ENCODE measurements at places on chromosomes 16 and 17.

GRCh38 chr16:67730326-67730725, 11.2 kb upstream of the GFOD2 start:
- no peak for DNase-seq

DNA sequence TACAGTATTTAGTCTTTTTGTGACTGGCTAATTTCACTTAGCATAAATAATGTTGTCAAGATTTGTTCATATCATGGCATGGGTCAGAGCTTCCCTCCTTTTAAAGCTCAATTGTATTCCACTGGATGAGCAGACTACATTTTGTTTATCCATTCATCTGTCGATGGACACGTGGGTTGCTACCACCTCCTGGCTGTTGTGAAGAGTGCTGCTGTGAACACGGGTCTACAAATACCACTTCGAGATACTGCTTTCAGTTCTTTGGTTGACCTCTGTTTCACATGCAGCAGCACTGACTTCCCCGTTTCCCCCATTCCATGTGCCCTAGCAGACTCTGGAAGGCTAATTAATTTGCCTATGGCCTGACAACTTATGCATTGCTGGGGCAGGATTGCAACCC, 285.4 kb downstream of the SHISA9 start:
- no peak for DNase-seq

DNA sequence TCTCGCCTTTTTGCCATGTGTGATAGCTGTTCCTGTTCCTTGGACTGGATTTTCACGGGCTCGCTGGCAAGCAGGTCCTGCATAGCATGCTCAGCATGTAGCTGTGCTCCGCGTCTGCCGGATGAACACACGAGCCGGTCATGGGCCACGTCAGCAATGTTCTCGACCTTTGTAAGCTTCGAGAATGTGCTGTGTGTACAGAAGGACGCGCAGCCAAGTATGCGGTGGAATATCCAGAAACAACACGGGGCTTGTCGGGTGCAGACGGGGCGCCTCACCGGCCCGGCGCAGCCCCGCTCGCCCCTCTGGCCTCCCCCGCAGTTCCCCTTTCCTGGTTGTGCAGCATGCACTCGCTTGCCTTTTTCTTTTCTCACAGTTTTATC, 42.2 kb downstream of the RPTOR start:
- no peak for DNase-seq

- no peak for DNase-seq
Measured at GRCh38 chr17:32757963-32758362, 119.0 kb downstream of the MYO1D start.

- DNase-seq = no peak
Measured at GRCh38 chr16:47979164-47979520, 176.7 kb downstream of the ABCC12 start.

DNA sequence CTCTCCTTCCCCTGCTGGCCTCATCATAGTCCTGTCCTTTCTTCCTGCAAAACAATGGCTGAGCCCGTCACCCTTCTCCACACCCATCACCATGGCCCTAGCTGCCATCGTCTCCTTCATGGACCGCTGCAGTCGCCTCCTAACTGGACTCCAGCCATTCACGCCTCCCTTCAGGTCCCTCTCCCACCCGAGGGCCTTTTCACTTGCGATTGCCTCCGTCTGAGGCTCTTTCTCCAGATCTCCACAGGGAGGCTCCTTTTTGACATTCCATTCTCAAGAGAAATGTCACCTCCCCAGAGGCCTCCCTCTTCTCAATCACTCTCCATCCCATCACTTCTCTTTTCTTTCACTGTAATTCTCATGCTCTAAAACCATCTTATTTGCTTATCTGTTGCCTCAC, 23.5 kb downstream of the GSG1L start:
- DNase-seq = no peak

- DNase-seq = no peak
Measured at GRCh38 chr17:69431835-69432234, 17.3 kb downstream of the MAP2K6 start.

GRCh38 chr17:41967141-41967920, 736 bp downstream of the CNP start:
- peak; percentile 38 for DNase-seq

DNA sequence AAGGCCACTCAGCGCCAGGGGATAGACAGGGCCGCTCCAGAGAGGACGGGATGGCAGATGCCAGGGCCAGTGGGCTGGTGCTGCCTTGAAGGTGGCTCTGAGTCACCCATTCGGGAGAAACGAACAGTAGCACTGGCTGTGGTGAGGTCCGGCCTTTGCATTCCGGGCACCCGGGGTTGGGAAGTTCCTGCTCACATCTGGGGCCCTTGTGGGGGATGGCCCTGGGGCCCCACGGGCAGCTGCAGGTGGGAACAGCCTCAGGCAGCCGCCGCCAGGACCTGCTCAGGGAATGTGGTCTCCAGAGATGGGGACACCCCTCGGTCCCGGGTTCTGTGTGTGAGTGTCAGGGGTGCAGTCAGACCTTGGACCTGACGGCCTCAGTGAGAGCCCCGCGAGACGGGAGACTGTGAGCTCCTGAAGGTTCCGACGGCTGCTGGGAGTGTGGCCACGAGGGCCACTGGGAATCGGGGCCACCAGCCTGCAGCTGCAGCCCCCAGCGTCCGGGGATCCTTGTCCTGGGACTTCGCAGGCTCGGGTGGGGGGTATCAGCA, 1.4 kb downstream of the CBFA2T3 start:
- DNase-seq = no peak

- no peak for DNase-seq
Measured at GRCh38 chr17:55612691-55613141, 101.5 kb upstream of the SMIM36 start.

DNA sequence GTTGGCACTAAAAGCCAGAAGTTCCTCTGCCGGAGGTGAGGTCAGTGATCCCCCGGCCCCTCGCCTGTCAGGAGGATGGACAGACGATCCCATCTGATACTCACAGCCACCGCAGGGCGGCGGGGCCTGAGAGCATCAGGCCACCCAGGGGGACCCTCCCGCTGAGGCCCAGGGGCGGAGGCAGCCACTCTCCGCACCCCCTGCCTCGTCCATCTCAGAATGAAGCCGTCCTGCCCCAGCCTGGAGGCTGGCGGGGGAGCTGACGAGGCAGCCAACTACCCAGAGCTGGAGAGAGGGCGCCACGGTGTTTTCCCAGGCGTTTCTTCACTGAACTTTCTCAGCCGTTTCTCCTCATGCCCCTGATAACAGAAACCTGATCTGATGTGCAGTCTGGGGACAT, 22.6 kb downstream of the TPSD1 start:
- no peak for DNase-seq

DNA sequence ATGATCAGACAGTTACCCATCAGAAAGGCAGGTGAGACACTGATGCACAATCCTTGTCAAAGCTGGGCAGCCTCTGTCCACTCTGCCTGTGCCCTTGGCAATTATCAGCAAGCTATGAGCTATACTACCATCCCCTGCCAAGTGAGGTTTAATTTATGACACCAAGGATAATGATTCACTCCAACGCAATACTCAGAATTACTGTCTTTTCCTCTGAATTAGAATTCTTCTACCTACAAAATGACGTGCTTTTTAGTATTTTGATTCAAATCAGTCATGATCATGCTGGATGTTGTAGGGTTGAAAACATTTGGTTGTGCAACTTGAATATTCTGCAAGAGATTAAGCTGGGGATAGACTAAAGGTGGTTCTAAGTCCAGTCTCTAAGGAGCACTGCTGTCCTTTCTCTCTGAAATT, 116.8 kb upstream of the SOX9 start:
- no peak for DNase-seq

GRCh38 chr16:12294471-12294870, 317.9 kb downstream of the SNX29 start:
- DNase-seq = no peak

GRCh38 chr17:59028328-59028727, 78.4 kb downstream of the TRIM37 start:
- no peak for DNase-seq

- DNase-seq = no peak
Measured at GRCh38 chr16:72934636-72935403, 113.1 kb downstream of the ZFHX3 start.

GRCh38 chr17:17509601-17510425, 13.6 kb upstream of the RASD1 start:
- no peak for DNase-seq

- DNase-seq = no peak
Measured at GRCh38 chr17:3049705-3050295, 13.6 kb downstream of the OR1D5 start.
